ENCODE measurements at places on chromosomes 6 and 20.

GRCh38 chr6:112038268-112038667, 15.6 kb upstream of the CCN6 start:
- DNase-seq, result no peak

DNA sequence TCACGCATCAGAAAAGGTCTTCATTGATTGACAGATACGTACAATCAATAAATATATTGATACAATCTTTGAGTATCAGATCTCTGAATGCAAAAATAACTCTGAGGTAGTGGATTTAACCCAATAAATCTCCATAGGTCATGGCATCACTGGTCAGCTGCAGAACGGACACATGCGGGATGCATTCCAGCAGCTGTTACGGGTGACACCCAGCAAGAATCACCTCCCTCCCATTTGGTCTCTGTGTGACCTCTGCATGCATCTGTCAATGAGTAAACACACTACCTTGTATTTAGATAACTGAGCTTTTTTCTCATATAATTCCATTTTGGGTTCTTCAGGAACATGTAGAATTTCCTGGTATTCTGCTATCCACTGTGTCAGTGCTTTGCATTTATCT, 285.4 kb downstream of the SYNE1 start:
- DNase-seq, result no peak

DNA sequence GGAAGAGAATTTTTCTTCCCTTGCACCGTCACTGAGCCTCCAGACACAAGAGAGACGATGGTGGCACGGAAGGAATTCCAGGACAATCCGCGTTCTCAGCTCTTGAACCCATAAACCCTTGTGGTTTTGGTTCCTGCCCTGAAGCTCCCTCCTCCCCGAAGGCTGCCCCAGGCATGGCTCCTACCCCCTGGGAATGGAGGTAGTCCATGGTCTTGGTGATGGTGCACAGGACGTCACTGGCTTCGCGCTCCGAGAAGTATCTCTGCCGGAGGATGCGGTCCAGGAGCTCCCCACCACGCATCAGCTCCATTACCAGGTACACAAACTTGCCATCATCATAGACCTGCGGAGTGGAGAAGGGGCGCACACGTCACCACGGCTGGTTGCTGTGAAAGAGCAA, 47.5 kb upstream of the MPC1 start:
- DNase-seq, result no peak

- no peak for DNase-seq
These were observed 670.6 kb downstream of the CD109 start for GRCh38 chr6:74366634-74367033.

- DNase-seq, result no peak
These were observed 90.5 kb downstream of the BTBD9 start for GRCh38 chr6:38549180-38549579.
